ENCODE measurements at places on chromosomes 7 and 10.

DNA sequence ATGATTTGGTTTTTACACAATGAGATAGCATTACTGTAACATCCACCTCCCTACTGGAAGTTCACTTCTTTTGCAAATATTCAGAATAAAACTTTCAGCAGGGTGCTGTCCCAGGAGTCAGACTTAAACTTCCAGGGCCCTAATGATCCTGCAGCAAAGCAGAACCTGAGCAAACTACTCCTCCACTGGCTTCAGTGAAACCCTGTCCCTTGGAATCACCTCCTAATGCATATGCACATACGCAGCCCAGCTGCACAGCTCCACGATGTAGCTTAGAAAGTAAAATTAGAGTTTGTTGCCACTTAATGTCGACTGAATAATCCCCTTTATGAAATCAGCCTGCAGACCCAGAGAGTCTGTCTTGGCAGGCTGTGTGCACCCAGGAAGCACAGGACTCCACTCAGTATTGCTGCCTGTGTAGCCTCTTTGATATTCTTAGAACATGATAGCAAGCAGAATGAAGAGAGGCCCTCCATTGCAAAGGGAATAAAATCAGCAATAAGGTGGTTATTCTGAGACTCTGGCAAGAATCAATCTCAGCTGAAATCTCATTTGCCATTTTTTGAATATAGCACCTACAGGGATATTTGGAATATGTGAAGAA lies 1.6 kb downstream of the NPSR1 start:
- no peak for DNase-seq

GRCh38 chr10:80561950-80562349 lies 24.2 kb downstream of the SH2D4B start:
- DNase-seq: no peak

DNA sequence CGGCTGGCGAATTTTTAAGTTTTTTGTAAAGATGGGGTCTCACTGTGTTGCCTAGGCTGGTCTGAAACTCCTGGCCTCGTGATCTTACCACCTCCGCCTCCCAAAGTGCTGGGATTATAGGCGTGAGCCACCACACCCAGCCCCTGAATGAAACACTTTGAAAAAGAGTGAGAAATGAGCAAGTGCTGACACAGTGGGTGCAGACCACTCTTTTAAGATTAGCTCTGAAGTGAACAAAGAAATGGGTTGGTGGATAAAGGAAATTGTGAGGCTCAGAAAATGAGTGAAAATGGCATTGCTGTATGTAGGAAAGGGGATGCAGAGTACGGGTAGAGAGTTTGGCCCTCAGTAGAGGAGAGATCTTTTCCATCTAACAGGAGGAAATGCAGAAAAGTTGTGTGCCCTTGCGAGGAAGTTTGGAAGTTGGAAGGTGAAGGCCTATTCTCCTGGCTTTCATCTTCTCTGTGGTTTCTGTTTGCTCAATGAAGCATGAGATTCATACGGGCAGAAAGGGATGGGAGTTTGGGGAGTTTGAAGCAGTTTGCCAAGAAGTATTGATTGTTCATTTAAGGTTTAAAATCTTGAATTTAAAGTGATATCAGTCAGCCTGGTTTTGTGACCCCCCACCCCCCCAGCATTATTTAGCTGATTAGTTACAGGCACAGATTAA lies 11.0 kb downstream of the MAPK8 start:
- DNase-seq: no peak

- DNase-seq: no peak
Observed at GRCh38 chr7:105862770-105863169, 13.6 kb downstream of the ATXN7L1 start.

DNA sequence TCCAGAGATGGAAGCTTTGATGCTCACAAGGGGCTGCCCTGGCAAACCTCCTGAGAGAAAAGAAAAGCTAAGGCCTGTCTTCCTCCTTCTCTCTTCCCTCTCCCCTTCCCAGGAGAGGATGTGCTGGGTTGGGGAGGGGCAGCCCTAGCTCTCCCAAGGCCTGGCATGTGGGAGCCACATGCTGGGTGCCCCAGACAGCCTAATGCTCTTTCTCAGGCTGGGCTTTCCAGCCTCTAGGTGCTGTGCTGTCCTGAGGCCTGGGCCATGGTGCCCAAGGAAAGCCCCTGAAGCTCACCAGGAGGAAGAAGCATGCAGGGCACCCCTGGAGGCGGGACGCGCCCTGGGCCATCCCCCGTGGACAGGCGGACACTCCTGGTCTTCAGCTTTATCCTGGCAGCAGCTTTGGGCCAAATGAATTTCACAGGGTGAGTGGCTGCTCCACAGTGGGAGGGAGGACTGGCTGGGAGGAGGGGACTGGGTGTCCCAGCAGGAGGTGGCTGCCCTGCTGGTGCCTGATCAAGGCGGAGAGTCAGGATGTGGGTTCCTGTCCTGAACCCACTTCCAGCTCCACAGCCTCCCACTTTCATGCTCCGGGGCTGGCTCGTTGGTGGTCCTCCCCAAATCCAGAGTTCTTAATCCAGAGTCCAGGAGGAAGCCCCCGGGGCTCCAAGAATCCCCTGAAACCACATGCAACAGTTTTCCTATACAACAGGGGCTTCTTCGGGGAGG lies 1.7 kb downstream of the CPA5 start:
- DNase-seq: no peak
